ENCODE measurements at places on chromosomes 5 and 9.

GRCh38 chr5:160442824-160443431 is 21.3 kb downstream of the PTTG1 start:
- no peak for DNase-seq

- no peak for DNase-seq
Measured at GRCh38 chr5:157913575-157913974, 54.6 kb upstream of the CLINT1 start.

DNA sequence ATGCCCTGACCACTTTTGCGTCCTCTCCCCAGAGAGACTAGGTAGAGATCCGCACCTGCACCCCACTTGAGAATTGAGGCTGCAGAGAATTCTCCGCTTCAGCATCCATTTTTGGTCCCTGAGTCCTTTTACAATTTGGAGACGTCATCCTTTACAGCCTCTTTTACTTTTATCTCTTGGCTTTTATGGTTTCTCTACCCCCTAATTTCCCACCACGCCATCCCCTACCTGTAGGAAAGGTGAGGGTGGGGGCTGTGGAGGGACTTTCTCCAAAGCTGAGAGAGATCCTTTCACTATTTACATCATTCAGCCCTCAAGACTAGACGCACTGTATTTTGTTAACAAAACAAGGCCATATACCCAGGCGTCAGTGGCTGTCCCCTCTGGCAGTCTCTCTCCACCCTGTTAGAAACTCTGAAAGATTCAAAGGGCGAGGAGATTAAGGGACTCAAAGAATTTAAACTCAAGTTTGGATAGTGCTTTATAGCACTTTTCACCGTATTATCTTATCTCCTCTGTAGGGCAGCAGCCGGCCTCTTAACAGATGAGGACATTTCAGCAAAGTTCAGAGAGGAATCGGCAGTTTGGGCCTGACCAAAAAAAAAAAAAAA is 1.7 kb downstream of the MSX2 start:
- no peak for DNase-seq

GRCh38 chr9:132908635-132909034 is 29.9 kb downstream of the SPACA9 start:
- no peak for DNase-seq

DNA sequence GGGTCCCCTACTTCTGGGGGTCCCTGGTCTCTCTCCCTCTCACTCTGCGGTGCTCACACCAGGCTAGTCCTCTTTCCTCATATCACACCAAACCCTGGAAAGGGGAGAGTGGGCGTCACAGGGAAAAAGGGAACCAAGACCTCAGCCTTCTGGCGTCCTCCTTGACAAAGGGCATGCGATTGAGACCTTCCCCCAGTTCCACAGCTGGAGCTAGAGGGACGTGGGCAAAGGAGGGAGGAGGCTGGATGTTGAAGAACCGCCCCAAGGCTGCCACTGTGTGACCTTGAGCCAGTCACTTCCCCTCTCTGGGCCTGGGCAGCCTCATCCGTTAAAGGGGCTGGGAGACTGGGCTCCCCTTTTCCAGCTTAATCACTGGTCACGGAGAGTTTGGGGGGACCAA is 18.5 kb upstream of the TOR2A start:
- no peak for DNase-seq

DNA sequence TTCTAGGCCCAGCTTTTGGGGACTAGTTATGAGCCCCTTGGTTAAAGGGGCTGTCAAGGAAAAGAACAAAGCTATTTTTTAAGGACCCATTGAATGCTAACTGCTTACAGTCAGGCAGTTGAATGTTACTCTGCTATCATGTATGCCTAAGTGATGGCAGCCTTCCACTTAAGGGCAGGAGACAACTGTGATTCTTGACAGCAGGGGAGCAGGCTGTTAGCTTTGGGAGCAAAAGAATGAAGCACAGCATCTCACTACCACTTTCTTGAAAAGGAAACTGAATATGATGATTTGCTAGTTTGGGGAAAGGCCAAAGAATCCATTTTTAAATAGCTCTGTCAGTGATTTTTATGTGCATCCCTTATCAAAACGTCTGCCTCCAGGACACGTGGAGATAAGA is 221.6 kb downstream of the SH3GL2 start:
- no peak for DNase-seq

DNA sequence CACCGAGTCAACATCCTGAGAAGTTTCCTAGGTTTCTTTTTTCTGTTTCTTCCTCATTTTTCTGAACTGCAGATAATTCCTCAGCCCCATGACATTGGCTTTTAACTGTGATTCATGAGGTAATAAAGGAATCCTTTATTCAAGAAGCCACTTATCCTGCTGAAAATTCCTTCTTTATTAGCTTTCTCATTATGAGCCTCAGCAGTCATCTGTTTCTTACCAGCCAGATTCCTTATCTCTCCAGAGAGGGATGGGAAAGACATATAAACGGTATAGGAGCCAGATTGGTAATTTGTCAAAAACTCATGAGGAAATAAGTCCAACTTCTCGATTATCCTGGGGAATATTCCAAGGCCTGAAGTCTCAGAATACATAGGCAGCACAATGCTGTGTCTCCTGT is 465.4 kb downstream of the ICE1 start:
- no peak for DNase-seq

DNA sequence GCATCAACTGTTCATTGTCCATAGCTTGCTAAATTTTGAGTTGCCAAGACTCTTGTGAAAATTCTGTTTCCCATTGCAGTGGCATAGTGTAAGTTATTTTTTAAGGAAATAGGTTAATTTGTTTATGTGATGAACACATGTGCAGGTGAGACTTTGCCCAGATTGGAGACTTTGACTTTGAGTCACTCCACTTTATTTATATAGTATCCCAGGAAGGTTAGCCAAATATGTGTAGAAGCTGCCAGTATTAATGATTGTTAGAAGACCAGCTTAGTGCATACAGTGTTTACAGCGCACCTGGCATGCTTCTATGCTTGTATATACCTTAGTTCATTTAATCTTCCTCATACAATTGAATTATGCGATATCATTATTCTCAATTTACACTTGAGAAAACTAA is 51.0 kb downstream of the MTAP start:
- DNase-seq, result no peak

GRCh38 chr5:17426104-17426749 is 71.8 kb upstream of the TAF11L2 start:
- DNase-seq, result no peak
